ENCODE measurements at places on chromosomes 11 and 22.

GRCh38 chr11:56776809-56777208 is 28.3 kb upstream of the OR9G4 start:
- DNase-seq = no peak

DNA sequence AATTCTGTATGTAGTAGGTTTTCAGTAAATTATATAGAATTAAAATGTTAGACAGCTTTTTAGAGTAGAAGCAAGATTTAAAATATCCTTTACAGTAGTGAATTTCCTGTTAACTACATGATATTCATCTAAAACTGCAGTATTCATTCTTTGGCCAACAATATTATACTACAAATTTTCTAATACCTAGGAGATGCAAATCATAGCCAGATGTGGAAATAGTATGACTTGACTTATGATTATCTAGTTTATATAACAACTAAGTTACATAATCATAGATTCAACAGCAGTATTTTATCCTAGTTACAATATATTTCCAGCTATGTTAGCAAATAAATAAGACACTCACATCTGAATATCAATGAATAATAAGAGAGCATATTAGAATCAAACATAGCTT is 163.2 kb downstream of the MSANTD4 start:
- DNase-seq = no peak

- DNase-seq = no peak
These were observed 10.3 kb downstream of the EIF4G2 start for GRCh38 chr11:10798330-10798928.

DNA sequence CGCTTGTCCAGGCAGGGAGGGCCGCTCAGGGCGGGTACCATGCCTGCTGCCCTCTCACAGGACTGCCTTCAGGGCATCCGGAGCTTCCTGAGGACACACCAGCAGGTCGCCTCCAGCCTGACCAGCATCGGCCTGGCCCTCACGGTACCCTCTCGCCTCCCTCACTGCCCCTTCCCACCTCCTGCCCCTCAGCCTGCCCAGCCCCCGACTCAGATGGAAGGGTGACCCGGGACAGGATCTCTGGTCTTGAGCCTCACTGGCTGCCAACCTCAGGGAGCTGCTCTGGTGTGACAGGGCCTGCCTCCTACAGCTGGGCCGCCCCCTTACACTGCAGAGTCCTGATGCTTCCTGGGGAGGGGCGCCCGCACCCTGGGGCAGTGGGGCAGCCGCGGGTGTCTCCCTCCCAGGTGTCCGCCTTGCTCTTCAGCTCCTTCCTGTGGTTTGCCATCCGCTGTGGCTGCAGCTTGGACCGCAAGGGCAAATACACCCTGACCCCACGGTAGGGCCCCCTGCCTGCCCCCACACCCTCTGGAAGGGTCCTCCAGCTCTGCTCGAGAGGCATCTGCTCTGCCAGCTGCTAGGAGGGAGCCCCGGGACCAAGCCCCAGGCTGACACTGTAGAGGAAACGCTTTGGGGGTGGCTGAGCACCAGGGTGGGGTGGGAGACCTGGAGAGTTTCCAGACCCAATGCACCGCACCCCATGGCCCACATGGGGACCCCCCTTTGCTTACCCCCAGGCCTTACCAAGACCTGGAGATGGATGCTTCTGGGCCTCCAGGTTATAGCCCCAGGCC is 14.6 kb downstream of the TSPAN32 start:
- DNase-seq = no peak

- no peak for DNase-seq
These were observed 1.7 kb downstream of the PHF21A start for GRCh38 chr11:46119352-46120216.

DNA sequence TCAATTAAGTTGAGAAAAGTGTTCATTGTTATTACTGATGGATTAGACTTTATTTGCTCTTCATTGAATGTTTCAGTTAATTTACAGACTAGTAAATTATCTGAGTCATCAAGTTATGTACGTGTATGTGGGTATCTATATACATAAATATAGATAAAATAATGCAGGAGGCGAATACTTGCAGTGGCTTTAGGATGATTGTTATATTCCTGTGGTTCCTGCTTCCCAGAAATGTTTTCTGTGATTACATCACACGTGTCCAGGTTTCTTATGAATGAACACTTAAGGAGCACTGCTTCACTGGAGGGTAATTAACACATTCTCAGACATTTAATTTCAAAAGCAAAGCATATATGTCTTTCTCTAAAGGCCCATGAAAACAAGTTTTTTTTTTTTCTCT is 28.4 kb downstream of the YAP1 start:
- no peak for DNase-seq

- no peak for DNase-seq
These were observed 16.1 kb downstream of the CPT1A start for GRCh38 chr11:68825571-68825970.

- DNase-seq = no peak
These were observed 5.2 kb downstream of the KCNJ4 start for GRCh38 chr22:38449776-38450175.

DNA sequence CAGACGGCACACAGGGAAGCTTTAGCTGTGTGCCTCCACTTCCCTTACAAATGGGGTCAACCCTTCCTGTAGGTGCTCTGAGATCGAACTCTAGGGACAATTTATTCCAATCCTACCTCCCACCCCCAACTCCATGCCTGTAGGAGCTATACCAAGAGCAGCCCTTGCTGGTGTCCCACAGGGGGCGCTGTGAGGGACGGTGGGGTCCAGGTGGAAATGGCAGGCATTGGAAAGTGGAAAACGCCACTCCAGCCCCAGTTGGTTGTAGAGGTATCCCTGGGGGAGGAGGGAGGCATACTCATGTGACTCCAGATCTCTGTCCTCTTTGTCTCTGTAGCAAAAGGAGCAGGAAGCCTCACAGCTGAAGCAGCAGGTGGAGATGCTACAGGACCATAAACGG is 161.3 kb downstream of the MYO18B start:
- no peak for DNase-seq

All from GM19239 (cell line).